ENCODE measurements at places on chromosomes 13 and 19.

DNA sequence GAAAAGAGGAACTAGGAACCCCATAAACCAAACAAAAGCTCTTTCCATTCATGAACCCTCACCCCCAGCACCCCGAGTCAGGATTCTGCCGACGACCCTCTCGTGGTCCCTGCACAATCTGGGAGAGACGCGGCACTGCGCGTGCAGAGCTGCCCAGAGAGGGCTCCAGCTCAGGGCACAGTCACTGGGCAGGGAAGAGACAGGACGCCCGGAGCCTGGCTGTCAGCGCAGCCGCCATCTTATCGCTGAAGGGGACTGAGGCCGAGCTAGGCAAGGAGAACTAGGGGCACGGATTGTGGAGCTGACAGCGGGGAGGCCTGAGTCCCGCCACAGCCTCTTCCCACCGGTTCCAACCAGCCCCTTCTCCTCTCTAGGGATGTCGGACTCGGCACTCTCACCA, 349 bp downstream of the ZNF98 start:
- DNase-seq, result no peak

DNA sequence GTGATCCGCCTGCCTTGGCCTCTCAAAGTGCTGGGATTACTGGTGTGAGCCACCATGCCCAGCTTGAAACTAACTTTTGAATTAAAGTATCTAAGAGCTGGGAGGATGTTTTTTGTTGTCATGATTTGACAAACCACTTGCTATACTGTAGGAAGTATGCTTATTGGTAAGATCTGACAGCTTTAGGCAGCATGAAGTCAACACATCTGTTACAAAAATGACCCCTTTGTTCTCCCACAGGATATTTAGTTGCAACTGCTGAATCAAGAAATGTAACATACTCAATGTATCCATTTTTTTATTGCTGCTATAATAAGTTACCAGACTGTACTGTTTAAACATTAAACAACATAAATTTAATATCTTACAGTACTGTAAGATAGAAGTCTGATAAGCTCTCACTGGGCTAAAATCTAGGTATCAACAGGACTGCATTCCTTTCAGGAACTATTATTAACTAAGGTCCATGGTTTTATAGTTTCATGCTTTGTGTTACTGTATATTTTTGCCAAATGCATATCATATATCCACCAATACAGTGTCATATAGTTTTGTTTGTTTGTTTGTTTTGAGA, 22.8 kb upstream of the LRP3 start:
- no peak for DNase-seq

DNA sequence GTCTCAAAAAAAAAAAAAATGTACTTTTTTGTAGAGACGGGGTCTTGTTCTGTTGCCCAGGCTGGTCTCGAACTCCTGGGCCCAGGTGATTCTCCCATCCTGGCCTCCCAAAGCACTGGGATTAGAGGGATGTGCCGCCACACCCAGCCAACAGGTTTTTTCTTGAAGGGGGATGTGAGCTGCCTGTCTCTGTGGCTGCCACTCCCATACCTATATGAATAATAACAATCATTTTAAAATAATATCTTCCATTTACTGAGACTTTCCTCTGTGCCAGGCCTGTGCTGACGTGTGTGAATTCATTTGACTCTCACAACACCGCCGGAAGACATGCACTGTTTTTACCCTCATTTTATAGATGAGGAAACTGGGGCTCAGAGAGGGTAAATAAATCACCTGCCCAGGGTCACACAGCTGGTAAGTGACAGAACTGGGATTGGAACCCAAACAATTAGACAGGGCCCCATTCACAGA, 7.2 kb upstream of the BCL3 start:
- DNase-seq, result no peak

DNA sequence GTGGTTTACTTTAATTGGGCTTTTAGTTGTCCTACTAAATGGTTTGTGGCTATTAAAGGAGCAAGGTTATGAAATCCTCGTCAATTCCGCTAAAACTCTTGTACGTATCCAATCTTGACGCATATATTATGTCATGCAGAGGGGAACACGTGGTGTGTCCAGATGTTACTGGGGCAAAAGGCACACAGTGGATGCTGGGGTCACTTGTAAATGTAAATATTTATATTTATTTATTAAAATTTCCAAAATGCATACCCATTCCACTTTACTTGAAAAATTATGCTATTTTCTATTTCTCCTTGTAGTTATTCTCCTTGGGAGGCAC, 36.7 kb upstream of the SLC46A3 start:
- DNase-seq, result no peak

DNA sequence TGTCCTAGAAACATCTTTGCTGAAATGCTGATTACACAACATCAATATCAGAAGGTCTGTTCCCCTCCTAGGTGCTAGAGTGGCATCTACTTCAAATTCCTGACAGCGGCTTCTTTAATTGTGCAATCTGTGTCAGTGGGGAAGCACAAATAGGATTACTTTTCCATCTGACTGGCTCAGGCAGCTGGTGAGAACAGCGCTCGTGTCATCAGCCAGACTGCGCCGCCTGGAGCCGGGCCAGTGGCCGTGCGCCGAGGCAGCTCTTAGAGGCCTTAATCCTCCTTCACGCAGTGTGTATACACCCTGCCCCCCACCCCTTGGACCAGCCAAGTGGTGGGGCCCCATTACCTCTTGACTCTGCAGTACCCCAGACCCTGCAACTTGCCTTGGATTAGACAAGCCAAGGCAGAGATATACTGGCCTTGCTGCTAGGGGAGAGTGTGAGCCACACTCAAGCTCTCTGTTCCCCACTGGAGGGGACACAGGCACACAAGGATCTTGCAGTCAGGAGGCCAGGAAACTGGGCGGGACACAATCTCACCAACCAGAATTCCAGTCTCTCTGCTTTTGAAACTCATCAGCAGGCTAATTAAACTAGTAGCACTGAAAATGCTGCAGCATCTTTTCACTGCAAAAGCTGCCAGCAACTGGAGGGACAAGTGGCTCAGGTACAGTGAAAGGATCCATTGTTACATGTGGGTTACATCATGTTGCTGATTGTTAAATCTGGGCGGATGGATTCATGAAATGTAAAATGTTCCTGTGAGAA, 48.9 kb upstream of the EPHX3 start:
- DNase-seq, result no peak

- no peak for DNase-seq
Measured at GRCh38 chr19:33231511-33231910, 5.9 kb upstream of the SLC7A10 start.

DNA sequence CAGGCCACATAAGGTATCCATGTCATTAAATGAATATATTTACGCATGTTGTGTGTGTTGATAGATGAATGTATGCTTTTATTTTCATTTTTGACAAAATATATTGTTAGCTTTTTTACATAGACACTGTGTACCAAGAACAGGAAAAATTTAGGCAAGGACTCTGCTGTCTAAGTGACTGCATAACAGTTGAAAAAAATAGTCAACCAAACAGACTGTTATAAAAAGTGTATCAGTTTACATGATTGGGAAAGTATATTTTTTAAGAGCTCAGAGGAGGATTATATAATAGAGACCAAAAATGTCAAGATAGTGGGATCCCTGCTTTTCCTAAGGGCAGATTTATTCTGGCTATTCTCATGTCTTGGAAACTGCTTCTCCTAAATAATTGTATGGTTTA, 858.0 kb downstream of the SLITRK1 start:
- no peak for DNase-seq

DNA sequence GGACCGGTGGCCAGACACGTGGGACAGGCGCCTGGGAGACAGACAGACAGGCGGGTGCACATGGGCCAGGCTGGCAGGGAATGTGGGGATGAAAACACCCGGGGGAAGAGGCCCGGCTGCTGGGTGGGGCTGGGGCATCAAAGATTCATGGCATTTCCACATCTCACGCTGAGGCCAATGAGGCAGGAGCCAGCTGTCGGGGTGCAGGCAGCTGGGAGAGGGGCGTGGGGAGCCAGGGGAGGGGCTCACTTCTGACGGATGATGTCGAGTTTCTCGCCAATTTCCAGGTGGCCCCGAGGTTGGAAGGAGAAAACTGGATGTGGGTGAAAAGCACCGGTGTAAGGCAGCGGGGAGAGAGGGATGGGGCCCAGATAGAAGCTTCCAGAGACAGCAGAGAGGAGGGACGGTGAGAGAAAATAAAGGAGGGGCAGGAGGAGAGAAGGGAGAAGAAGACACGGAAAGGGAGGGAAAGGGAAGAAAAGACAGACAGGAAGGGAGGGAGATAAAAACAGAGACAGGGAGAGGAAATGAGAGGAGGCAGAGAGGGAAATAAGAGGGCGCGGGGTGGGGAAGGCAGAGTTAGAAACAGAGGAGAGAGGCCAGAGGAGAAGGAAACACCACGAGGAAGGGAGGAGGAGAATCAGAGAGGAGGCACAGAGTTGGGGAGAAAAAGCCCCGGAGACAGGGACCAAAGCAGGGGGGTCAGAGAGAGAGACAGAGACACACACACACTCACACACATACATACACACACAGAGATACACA, 8.0 kb upstream of the CCER2 start:
- no peak for DNase-seq
